ENCODE measurements at places on chromosomes 3 and 15.

DNA sequence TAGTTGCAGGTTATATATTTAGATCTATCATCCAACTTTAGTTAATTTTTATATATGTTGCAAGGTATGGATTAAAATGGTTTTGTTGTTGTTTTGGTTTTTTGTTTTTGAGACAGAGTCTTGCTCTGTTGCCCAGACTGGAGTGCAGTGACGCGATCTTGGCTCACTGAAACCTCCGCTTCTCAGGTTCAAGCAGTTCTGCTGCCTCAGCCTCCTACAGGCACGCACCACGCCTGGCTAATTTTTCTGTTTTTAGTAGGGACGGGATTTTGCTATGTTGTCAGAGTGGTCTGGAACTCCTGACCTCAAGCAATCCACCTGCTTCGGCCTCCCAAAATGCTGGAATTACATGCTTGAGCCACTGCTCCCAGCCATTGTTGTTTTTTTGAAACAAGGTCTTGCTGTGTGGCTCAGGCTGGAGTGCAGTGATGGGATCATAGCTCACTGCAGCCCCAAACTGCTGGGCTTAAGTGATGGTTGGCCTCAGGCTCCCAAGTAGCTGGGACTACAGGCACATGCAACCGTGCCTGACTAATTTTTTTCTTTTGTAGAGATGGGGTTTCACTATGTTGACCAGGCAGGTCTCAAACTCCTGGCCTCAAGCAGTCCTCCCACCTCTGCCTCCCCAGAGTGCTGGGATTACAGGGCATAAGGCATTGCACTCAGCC is 92.0 kb downstream of the ZNF609 start:
- no peak for DNase-seq

- DNase-seq, result no peak
These were observed 72.0 kb downstream of the CCNL1 start for GRCh38 chr3:157087780-157088600.

DNA sequence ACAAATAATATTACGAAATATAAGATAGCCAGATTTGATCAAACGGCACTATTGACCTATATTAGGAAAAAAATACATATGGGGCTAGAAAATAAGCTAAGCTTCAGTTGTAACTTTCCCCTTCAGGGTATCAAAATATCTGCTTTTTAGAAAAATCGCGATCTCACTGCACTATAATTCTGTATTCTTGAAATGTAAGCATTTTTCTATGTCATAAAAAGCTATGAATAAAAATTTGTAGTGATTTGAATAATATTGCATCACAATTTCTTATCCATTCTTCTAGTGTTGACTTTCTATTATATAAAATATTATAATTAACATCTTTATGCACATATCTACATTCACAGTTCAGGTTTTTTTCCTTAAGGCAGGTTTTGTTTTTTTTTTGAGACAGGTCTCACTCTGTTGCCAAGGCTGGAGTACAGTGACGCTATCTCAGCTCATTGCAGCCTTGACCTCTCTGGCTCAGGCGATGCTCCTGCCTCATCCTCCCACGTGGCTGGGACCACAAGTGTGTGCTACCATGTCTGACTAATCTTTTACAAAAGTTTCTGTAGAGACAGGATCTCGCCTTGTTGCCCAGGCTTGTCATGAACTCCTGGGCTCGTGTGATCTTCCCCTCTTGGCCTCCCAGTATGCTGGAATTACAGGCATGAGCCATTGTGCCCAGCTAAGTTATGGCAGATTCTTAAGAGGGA is 21.6 kb downstream of the EMC4 start:
- no peak for DNase-seq

- no peak for DNase-seq
These were observed 18.7 kb upstream of the TRMT10C start for GRCh38 chr3:101542957-101543356.

GRCh38 chr3:142973217-142974009 is 9.9 kb upstream of the PAQR9 start:
- no peak for DNase-seq

GRCh38 chr15:39448409-39448808 is 132.5 kb upstream of the THBS1 start:
- no peak for DNase-seq

DNA sequence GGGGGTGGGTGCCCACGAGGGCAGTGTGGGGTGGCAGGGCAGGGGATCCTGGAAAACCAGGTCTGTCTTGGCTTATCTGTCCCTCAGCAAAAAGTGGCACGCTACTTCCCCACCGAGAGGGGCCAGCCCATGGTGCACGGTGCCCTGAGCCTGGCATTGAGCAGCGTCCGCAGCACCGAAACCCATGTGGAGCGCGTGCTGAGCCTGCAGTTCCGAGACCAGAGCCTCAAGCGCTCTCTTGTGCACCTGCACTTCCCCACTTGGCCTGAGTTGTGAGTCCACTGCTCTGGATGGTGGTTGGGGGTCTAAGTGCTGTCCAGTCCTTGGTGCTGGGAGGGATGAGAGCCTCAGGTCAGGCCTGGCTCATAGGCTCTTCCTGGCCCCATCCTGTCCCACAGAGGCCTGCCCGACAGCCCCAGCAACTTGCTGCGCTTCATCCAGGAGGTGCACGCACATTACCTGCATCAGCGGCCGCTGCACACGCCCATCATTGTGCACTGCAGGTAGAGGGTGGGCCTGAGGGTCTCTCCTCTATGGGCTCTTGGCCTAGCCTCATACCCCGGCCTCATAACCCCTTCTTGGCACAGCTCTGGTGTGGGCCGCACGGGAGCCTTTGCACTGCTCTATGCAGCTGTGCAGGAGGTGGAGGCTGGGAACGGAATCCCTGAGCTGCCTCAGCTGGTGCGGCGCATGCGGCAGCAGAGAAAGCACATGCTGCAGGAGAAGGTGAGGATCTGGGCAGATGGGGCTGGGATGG is 31.1 kb downstream of the PTPN23 start:
- no peak for DNase-seq

- no peak for DNase-seq
These were observed 56.0 kb upstream of the SNRPN start for GRCh38 chr15:24898715-24899272.

DNA sequence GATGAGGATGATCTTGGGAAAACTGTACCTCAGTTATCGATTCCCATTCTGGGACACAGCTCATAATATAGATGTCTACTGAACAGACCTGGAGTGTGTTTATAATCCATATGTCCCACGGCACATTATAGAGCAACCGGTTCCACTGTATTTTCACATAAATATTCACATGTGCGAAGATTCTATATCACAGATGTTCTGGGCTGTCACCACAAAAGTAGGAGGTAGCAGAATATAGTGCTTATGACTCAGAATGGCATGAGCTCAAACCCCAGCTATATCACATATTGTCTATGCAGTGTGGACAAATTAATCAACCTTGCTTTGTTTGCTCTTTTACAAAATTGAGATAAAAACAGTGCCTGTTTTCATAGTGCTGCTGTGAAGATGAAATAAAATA is 640.3 kb upstream of the ADAMTS9 start:
- DNase-seq, result no peak

GRCh38 chr3:43496740-43497375 is 125.0 kb downstream of the ANO10 start:
- DNase-seq, result no peak

DNA sequence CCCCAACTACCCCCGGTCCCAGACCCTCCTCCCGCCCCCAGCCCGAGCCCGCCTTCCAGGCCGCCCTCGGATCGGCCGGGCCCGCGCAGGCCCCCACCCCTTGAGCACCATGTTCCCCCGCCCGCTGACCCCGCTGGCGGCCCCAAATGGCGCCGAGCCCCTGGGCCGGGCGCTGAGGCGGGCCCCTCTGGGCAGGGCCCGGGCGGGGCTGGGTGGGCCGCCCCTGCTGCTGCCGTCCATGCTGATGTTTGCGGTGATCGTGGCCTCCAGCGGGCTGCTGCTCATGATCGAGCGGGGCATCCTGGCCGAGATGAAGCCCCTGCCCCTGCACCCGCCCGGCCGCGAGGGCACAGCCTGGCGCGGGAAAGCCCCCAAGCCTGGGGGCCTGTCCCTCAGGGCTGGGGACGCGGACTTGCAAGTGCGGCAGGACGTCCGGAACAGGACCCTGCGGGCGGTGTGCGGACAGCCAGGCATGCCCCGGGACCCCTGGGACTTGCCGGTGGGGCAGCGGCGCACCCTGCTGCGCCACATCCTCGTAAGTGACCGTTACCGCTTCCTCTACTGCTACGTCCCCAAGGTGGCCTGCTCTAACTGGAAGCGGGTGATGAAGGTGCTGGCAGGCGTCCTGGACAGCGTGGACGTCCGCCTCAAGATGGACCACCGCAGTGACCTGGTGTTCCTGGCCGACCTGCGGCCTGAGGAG is 472 bp downstream of the CHST14 start:
- DNase-seq, result no peak

GRCh38 chr3:166688665-166689064 is 691.4 kb downstream of the ZBBX start:
- DNase-seq, result no peak

GRCh38 chr3:14890476-14890875 is 56.9 kb upstream of the NR2C2 start:
- no peak for DNase-seq

- no peak for DNase-seq
These were observed 2.5 kb upstream of the C3orf38 start for GRCh38 chr3:88147261-88147660.

DNA sequence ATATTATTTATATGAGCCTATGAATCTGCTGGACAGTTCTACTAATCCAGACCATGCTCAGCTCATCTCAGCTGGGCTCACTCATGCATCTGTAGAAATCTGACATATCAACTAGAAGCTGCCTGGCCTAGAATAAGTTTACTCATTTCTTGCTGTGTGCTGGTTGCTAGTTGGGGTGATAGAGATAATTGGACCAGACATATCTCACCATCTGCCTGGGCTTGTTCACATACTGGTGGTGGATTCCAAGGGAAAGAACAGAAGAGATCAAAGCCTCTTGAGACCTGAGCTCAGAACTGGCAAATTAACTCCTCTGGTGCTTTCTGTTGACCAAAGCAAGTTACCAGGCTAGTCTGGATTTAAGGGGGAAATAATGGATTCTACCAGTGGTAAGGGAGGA is 109.1 kb downstream of the NSUN3 start:
- no peak for DNase-seq

- DNase-seq, result no peak
These were observed 58.4 kb upstream of the ABHD17C start for GRCh38 chr15:80636675-80637074.

- no peak for DNase-seq
These were observed 34.6 kb upstream of the DUSP7 start for GRCh38 chr3:52090933-52091468.

DNA sequence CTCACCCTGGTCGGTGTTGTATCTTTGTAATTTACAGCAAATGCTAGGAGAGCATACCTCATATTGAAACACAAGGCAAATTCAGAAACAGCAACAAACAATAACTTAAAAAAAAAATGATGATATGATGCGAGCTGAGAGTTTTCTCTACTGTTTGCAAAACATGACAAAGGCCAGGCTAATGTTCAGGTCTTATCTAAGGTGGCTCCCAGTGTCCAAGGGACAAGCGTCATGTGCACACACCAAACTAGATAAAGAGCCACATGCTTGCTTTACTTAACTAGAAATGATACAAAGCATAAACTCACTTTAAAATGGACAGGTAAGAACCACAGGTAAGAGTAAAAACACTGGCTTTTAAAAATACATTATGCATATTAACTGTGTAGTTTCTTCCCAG is 375.9 kb downstream of the FOXP1 start:
- DNase-seq, result no peak

DNA sequence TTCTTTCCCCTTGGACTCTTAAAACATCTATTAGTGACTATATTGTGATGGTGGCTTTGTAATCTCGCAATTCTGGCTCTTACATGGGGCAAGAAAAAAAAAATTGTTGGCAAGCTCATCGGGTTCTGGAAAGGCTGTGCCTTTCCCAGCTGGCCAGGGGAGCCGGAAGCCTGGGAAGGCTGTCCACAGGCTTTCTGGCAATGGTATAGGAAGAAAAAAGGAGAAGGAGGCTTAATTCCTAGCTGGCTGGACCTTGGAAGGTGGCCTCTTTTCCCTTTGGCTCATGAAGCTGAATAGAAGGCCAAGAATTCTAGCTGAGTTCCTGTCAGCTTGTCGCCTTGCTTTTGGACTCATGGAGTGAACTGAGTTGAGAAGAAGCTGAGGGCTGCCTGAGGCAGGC is 243.5 kb upstream of the SEMA6D start:
- no peak for DNase-seq

GRCh38 chr15:94542391-94542790 is 311.0 kb downstream of the MCTP2 start:
- no peak for DNase-seq

DNA sequence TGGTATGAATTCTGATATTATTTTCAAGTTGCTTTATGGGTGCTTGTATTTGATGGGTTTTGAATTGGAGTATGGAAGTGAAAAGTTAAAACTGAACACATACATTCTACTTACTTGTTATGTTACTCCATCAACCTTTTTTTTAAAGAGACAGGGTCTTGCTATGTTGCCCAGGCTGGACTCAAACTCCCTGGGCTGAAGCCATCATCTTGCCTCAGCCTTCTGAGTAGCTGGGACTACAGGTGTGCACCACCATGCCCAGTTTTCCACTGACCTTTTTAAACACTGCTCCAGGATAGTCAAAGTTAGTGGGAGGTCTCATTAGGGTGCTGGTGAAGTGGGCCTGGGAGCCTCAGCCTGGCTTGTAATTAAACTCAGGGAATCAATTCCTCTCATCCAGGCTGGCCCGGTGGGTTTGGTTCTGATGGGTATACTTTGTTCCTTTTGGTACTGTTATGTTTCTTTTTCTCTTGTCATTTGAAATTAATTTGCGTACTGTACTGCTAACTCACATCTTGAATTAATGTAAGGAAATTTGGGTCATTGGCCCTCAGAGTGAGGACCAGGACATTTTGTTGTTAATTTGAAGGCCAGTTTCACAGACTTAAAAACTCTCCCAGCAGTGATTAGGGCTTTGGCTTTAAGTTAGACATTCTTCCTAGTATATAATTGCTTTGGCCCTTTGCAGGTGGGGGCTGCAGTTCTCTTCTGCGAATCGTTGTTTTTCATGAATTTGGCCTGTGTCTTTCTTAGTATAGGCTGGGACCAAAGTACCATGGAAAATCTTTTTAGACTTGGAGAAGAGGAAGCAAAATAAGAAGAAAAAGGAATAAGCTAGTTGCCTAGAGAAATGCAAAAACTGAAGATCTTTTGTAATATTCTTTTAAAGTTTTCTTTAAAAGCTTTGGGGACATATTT is 66.9 kb downstream of the FNDC3B start:
- DNase-seq, result no peak

- no peak for DNase-seq
These were observed 172.2 kb upstream of the PFN2 start for GRCh38 chr3:150142936-150143335.

DNA sequence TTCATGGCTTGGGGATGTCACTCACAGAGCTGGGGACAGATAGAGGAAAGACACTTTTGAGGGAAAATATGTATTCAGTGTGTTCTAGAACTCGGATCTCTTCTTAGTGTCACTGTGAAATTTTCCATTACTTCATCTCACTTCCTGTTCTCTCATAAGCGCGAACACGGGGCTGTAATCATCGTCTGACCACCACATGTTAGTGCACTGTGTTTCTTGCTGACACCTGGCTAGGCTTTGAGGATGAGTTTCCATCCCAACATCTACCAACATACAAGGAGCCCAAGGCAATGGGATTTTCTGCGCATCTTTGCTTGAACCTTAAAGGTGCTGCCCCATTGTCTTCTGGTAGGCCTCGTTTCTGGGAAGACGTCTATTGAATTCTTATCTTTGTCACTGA is 84.0 kb downstream of the LIPC start:
- DNase-seq, result no peak

Data from cortex of kidney (tissue), 1 donor.